NCI-H446 (cell line): ENCODE measurements at places on chromosomes 5 and 9.

GRCh38 chr5:77312413-77312812 is 101.9 kb downstream of the PDE8B start:
- no peak for DNase-seq

DNA sequence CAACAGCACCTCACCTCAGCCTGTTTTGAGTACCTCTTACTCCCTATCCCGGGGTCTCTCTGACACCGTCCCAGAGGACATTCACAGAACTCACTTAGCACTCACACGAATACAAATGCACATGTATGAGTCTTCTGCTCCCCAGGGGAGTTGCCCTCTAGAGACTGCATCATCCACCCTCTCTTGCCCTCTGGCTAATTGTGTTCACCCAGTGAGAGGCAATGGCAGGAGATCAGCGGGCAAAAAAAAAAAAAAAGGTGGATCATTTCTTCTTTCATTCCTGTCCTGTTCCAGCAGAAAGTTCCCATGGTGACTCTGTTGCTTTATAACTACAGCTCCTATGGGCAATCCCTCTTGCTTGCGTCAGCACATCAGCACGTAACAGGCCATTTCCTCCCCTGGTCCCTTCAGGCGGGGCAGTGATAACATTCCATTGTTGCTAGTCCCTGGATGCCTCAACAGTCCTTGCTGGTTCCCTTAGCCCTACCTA is 23.5 kb upstream of the SNX2 start:
- DNase-seq = no peak

DNA sequence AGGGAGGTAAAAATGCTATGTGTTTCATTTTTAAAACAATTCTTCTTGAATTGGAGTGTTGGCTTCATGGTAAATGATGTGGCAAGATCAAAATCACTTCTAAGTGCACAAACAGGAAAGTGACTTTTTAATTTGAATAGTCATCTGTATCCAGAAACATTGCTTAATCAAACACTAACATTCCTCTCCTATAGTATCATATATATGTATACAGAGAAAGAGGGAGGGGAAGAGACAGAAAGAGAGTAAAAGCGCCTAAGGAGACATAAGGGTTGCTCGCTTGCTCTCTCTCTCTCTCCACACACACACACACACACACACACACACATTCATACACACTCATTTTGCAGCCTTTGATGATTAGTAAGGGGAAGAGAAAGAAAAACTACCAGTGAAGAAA is 95.4 kb upstream of the PRDM9 start:
- DNase-seq = no peak

DNA sequence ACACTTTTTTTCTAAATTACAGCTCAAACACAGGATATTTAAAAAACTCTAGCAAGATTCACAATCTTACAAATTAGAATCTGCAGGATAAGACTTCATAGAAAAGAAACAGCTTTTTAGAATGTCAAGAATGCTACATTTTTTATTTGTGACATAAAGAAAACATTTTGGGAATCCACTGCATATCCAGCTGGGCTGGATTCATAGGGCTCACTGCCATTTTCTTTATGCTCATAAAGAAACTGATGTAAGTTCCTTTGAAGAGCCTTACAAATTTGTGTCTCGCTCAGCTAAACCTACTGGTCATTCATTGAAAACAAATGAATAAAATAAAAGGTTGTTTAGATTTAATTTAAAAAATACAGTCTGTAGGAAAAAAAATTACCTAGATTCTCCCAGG is 332.3 kb downstream of the TRPM3 start:
- no peak for DNase-seq

- DNase-seq = no peak
Observed at GRCh38 chr9:121593066-121593465, 58.4 kb upstream of the DAB2IP start.

DNA sequence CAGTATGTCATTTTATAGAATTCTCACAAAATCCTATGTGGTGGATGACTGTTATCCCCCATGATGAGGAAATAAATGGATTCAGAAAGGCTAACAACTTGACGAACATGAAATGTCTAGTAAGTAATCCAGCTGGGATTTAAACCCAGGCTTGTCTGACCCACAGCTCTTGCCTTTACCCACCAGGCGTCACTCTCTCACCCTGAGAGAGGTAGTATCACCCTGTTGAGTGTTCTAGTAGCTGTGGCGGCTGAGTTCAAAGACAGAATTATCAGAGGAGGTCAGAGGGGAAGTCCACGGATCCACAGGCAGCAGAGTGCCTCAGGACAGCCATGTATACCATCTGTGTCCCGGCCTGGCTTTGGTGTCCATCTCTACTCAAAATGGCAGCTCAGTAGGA is 113.8 kb downstream of the ZNF462 start:
- DNase-seq = no peak

GRCh38 chr5:67974471-67974870 is 241.1 kb upstream of the PIK3R1 start:
- DNase-seq = no peak

DNA sequence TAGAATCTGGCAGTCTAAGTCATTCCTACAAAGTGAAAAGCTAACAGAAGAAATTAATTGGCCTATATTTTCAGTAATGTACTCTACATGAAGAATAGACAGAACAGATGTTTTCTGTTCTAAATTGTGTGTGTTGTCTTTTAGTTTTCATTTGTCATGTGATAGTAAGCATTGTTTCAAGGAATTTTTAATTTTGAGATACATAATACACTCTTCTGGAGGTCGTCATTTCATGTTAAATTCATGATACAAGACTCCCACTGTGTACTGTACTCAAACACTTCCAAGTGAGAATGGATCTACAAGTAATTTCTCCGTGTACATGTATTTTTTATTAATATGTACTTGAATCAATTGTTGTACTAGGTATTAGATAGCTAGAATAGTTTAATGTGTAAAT is 1522.9 kb downstream of the MAT2B start:
- no peak for DNase-seq

DNA sequence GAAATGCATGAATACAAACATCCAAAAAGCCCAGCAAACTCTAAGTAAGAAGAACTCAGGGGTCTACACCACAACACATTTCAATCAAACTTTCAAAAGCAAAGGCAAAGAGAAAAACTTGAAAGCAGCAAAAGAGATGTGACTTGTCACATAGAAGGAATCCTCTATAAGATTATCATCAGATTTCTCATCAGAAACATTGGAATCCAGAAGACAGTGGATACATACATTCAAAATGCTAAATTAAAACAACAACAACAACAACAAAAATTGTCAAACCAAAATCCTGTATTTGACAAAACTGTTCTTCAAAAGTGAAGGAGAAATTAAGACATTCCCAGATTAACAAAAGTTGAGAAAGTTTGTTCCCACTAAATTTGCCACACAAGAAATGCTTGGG is 362.7 kb downstream of the ZNF608 start:
- no peak for DNase-seq

DNA sequence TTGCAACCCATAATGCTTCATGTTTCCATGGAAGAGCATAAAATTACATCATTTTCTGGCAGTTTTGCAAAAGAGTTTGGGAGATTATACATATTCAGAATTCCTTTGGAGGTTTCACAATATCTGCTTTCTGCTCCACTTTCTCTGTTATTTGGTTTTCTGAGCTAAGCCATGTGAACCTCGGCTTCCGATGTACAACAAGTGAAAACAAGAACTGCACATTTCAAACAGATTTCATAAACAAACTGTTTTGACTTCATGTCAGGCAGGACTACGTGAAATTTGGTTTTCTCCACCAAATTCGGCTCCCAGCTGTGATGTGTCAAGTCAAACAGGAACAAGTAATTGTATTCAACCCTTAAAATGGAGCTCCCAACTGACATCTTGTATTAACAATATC is 609.8 kb downstream of the IRX1 start:
- no peak for DNase-seq

GRCh38 chr5:31783086-31783645 is 144.2 kb downstream of the PDZD2 start:
- no peak for DNase-seq

- DNase-seq = no peak
Observed at GRCh38 chr9:106309925-106310324, 553.0 kb upstream of the ZNF462 start.

- no peak for DNase-seq
Observed at GRCh38 chr9:129886226-129887174, 51.2 kb downstream of the USP20 start.
